Eye (tissue), 1 donor: ENCODE measurements at places on chromosomes 7 and 10.

DNA sequence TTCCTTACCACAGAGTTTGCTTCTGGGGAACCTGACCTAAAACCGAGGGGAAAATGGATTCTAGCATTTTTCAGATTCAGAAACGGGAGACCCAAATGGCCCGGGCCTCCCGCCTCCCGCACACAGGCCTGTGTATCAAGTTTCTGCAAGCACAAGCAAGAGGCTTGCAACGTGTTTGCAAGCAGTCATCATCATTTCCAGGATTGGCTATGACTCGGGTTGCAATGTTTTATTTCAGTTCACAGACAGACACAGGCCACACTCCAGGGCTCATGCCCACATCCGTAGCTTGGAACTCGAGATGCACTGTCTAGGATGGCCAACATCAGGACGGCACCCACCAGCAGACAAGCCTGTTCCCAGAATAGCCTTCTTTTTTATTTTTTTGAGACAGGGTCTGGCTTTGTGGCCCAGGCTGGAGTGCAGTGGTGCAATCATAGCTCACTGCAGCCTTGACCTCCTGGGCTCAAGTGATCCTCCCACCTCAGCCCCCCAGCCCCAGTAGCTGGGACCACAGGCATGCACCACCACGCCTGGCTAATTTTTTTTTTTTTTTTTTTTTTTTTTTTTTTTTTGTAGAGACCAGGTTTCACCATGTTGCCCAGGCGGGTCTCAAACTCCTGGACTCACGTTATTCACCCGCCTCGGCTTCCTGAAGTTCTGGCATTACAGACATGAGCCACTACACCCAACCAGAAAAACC is 68.1 kb upstream of the FOXK1 start:
- no peak for DNase-seq

GRCh38 chr10:53325066-53325465 is 552.5 kb upstream of the MBL2 start:
- DNase-seq, result no peak

DNA sequence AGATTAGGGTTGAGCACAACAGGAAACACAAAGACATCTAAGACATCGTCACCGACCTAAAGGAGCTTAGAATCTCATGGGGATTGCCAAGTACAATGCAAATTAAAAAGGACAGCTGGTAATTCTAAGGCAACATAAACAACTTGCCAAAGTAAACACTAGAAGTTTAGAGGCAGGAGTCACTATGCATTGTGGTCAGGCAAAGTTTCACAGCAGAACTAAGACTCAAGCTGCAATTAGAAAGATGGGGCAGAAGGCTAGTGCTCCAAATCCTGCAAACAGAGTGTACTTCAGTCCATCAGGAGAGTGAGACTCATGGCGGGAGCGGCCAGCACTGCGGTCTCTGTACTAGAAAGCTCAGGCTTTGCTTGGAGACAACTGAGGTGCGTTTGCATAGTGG is 52.7 kb downstream of the HIPK2 start:
- DNase-seq, result no peak

GRCh38 chr10:91978585-91978984 is 55.0 kb downstream of the BTAF1 start:
- DNase-seq, result no peak
